ENCODE measurements at places on chromosomes 7 and 10. TPM values are rescaled to one million over a fixed set of nuclear protein-coding genes. Genes with fewer than 3 reads are reported as not detected.
A peak's percentile ranks its signal among the peaks of the same experiment; 100 is the strongest.

DNA sequence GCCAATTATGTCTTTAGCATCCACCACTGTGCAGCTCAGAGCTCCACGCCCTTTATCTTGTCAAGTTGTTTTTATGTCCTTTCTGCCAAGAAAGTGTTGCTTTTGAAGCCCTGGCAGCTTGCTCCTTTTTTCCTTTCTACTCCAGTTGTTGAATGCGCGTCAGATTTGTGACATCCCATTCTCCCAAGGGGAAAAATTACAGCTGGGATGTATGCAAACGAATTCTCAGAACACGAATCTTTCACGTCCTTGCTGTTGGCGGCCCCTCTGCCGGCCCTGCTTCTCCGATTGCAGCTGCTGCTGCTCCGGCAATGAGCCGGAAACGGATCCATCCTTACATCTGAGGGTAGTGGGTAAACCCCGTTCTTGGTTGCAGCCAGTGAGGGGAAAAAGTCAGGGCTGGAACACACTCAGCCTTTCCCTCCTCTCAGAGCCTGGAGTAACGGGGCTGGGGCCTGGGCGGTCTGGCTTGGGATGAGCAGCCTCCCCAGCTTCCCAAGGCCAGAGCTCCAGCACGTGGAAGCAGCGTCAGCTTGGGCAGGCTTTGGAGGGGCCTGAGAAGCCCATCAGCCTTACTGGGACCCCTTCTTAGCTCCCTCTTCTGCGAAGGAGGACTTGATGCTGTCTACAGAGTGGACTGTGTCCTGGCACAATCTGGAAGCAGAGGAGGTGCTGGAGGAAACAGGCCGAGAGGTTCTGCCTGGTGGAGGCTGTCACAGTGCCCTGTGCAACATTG, 79.0 kb upstream of the CHST15 start:
- DNase-seq: no peak

The TMEM213 gene
- total RNA-seq: 0.19 TPM

- no peak for DNase-seq
These were observed 673.8 kb downstream of the INHBA start for GRCh38 chr7:41029072-41029499.

GRCh38 chr7:91556956-91557650, 292.9 kb downstream of the FZD1 start:
- no peak for DNase-seq

- no peak for DNase-seq
These were observed 126.7 kb downstream of the TNS3 start for GRCh38 chr7:47454974-47455871.

GRCh38 chr10:124629415-124629814, 114.8 kb downstream of the FAM53B start:
- no peak for DNase-seq

GRCh38 chr10:88316292-88316861, 266.7 kb downstream of the RNLS start:
- DNase-seq: no peak

The SPDYE11 gene
- total RNA-seq: not detected

DNA sequence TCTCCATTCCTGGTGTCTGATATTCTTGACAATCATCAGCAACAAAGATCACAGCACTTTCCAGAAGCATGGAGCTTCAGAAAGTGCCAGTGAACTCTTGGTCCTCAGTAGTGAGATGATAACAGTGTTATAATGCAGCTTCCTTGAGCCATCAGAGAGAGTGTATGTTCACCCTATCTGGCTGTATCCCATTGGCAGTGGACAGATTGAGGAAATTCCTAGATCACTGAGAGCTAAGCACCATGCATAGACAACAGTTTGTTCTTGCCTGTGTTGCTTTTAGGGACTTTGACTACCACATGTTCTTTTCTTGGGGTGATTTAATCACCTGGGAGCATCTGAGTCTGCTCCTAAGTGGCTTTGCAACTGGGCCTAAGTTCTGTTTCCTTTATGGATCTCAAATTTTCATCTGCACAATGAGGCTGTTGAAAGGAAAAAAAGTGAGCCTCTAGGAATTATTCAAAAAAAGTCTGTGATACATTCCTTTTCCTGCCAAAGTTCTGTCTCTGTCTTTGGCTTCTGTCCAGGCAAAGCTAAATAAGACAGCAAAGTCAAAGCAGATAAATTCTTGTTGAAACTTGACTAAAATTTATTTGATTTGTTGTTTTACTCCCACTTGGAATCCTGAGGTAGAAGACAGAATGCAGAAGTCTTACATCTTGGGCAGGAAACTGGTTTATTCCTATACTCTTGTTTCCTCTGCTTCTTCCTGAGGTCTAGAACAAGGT, 14.5 kb upstream of the ZNF282 start:
- DNase-seq: no peak

The GIMAP6 gene
- 30.2 TPM for total RNA-seq

DNA sequence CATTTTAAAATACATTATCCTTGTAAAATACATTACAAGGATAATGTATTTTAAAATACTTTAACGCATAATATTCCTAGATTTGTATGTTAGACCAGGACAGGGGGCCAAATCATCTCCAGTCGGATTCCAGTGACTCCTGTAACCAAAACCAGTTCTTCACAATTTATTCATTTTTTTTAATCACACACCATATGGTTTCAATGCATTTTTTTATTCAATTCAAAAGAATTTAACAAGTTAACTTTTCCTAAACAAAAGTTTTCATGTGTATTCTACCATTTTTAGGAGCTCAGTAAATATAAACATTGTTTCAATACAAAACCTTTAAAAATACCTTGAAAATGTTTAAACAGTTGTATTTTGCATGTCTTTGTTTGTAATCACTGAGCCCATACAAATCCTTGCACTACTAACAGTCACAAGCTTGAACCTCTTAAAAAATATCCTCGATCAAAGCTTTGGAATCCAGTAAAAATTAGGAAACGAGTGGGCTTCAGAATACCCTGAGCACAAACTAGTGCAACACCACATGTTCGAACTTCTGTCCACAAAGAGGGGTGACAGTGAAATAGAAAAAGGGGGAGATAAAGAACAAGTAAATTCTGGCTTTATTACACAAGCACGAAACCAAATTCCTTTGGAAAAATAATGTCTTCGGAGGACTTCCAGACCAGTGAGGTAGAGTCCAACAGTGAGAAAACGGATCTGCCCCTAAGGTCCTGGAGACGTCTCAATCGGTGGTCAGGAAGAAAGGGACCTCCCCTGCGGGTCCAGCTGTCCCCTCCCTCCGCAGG, 1.6 kb downstream of the CCDC71L start:
- DNase-seq: no peak

GRCh38 chr7:29898301-29898700, 91.3 kb downstream of the SCRN1 start:
- DNase-seq: no peak

The FOXL3 gene
- not detected for total RNA-seq

DNA sequence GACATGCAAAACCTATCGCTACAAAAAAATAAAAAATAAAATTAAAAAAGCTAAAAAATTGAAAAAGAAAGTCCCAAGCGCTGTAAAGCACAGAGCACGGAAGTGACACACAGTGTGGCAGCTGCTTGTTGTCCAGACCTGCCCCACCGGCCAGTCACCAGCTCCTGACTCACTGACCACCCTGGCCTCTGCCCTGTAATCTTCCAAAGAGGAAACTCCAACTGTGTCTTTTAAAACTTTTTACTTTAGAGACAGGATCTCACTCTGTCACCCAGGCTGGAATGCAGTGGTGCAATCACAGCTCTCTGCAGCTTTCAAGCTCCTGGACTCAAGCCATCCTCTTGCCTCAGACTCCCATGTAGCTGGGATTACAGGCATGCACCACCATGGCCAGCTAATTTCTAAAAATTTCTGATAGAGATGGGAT, 23.6 kb downstream of the GNA12 start:
- DNase-seq: no peak

The TRPV6 gene
- not detected for total RNA-seq

DNA sequence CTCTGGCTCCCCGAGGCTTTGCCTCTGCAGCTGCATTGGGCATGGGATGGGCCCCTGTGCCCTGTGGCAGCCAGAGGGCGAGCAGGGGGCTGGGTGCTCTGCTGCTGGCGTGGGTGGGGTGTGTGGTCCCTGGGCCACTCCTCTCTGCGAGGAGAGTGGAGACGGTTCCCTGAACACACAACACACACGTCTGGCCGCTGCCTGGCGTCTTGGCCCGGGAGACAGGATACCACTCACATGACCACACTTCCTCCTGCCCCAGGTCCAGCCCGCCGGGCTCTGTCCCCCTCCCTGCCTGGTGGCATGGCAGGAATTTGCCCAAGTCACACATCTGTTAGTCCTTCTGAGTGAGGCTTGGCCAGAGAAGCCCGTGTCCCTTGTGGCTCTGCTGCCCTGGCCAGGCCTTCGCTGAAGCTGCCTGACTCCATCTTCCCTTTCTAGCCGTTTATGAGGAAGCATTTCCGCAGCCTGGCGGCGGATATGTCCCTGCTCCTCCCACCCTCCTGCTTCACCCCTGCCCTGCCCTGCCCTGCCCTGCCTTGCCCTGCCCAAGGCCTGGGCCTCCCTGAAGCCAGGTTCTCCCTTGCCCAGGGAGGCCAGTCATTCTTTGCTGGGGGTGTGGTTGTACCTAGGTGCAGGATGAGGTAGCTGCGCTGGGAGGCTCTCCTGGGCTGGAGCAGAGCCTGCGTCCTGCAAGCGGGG, 3.0 kb downstream of the BRI3 start:
- DNase-seq: no peak

DNA sequence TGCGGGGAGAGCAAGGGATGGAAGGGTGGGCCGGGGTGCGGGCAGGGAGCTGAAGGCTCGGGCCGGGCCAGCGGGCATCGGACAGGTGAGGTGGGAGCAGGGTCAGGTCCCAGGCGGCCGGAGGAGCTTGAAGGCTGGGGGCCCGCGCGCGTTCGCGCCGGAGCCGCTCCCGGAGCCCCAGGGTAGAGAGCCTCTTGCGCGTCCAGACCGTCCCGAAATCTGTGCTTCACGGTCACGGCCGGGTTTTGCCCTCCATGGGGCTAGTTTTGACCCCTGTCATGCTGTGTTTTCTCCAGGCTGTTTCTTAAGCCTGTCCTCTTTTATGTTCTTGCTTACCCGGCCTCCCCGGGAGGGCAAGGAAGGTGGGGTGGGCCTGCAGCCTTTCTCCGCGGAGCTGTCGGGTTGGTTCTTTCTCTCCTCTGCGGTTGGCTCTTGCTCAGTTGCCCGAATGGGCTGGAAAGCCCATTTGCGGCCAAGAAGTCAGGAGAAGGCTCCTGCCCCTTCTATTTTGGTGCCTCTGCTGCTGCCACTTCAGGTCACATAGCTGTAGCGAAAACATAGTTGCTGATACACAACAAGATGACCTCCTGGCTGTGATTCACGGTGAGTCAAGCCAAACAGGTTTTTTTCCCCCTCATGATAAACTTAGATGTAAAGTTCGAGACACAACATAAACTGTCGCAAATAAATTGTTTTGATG, 650 bp downstream of the UBE2D1 start:
- peak; percentile 25 for DNase-seq

- no peak for DNase-seq
These were observed 39.5 kb upstream of the DGKI start for GRCh38 chr7:137886281-137886680.

The SPDYE6 gene
- not detected for total RNA-seq

The GLI3 gene
- total RNA-seq: 0.02 TPM

DNA sequence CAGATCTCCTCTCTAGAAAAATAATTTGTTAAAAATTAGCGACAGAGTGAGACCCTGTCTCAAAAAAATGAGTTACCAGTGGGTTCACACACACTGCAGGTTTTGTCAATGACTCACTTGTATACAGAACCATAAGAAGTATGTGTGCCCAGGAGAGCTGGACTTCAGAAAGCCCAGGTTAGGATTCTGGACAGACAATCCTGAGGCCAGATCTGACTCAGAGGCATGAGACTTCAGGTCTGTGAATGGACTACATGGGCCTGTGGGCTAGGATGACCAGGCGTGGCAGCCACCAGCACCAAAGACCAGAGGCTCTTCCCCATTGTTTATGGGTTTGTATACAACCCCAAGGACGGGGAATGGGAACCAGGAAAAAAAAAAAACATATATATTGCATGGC, 9.3 kb upstream of the ZNF438 start:
- no peak for DNase-seq

GRCh38 chr10:114767101-114767985, 54.2 kb upstream of the FHIP2A start:
- DNase-seq: peak; percentile 17

All from activated CD4-positive, alpha-beta memory T cell treated with anti-CD3 and anti-CD28 coated beads for 36 hours (primary cell).